ENCODE measurements at places on chromosomes 12 and 14.

- no peak for DNase-seq
Observed at GRCh38 chr14:77623201-77623600, 6.8 kb upstream of the SPTLC2 start.

DNA sequence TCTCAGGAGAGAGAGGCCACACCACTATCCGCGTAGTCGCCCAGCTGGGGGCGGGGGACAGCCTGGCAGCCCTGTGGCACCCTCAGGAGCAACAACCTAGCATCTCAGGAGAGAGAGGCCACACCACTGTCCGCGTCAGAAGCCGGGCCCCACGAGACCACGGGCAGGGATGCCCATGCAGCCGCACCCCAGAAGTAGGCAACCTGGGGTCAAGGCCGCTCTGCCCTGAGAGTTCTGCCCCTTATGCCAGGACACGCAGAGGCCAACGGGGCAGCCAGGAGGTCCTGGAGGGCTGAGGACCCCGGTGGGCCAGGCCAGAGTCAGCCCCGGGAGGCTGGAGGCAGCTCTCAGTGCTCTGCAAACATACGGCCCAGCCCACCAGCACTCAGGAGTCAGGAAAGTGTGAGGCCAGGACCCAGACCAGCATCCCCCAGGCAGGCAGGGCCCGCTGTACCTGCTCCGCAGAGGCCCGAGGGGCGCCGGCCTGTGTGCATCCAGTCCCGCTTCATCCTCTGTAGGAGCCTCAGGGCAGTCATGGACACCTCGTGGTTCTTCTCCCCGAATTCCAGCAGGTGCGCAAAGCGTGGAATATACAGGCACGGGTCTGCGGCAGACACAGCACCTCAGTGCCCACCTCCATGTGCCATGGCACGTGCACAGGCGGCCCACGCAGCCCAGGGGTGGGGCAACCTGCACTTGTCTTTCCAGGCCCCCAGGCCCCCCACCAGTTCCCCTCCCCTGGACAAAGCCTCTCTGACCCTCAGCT lies 7.3 kb upstream of the BTBD6 start:
- DNase-seq: no peak

DNA sequence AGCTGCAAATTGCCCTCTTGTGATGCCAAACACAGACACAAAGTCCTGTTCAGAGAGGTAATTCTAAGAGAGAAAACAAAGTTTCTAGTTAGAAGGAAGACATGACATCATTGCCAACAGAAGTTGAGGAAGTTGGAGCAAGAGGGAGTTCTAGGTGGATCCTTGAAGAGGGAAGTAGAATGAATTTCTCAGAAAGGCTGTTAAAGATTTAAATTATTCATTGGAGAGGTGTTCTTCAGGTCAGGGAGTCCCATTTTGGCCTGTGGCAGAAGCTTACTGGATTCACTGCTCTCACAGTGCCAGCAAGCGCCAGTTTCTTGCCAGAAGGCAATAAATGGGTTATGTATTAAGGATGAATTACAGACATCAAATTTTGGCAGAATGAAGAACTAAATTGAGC lies 15.3 kb downstream of the TSFM start:
- no peak for DNase-seq

DNA sequence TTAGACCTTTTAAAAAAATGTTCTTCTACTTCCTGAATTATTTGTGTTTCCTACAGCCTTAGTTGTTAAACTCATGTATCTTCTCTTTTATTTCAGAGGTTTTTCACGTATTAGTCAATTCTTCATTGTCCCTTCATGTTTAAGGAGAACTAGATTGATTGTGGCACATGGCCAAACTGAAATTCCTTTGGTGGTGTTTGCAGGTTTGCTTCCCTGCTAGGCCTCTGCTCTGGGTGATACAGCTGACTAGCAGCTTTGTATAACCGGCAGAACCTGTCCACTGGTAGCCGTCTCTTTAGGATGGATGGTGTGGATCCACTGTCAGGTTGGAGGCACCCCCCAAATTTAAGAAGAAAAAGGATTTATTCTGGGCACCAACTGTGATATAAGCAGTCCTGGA lies 262.1 kb downstream of the FBXL14 start:
- no peak for DNase-seq

DNA sequence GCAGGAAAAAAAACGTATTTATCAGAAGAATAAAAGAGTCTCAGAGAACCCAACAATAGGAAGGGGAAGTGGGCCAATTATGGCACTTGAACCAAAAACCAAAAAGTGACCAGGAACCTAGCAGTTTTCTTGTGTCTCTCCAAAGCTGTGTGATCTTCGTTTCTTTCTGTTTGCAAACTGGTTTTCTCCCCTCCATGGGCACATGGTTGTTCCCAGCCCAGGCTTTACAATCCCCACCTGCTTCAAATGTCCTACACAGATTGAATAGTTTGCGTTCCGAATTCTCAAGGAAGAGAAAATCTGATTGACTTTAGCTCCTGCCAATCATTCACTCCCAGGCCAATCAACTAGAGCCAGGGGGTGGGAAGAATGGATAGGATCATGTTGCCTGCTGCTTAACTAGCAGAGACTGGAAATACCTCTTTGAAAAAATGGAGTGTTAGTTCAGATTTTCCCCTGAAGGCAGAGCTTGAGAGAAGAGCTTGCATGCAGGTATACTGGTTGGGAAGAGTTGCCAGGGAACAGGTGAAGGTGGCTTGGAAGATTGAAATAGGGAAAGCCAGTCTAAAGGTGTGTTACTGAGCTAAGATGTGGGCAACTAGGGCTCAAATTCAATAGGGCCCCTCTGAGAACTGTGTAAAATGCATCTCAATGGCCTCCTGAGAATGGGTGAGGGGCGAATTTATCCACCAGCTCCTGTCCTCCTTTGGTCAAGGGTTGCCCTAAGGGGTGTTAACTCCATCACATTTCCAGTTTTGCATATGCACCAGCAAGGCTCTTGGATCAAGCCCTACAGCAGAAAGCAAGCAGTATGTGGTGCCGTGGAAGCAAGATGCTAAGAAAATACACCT lies 106.4 kb upstream of the SRRM4 start:
- no peak for DNase-seq

DNA sequence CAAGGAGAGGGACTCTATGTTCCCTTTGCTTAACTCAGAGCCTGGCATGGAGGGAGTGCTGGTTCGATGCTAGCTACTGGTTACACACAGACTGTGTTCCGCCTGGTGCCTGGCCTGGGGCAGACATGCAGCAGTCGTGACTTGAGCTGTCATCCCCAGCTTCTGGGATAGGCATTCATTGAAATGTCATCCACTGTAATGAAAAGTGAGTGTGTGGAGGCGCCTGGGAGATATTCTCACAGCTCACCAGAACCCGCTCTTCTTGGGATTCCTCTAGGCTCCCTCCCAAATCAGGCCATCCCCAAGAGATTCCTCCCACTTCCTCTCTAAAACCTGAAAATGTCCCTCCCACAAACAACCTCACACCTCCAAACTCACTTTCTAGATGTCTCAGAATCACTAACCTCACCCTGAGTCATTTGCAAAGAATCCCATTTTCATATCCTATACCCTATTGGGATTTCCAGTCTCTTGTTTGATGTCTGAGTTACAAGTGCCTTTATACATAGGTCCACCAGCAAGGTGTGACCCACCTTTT lies 82.8 kb downstream of the CRACR2A start:
- no peak for DNase-seq

GRCh38 chr12:115543269-115543668 lies 734.2 kb downstream of the MED13L start:
- no peak for DNase-seq

DNA sequence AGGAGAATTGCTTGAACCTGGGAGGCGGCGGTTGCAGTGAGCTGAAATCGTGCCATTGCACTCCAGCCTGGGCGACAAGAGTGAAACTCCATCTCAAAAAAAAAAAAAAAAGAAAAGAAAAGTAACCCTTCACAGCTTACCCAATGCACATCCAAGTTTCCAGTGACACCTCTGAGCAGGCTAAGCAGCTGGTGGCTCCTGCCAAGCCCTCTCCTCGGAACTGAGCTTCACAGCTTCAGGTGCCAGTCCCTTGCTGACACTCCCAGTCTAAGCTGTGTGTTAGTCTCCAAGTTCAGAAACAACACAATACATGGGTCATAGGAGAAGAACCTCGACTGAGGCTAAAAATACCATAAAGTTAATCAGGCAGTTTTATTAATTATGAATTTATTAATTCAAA lies 7.9 kb downstream of the CD9 start:
- DNase-seq: no peak

DNA sequence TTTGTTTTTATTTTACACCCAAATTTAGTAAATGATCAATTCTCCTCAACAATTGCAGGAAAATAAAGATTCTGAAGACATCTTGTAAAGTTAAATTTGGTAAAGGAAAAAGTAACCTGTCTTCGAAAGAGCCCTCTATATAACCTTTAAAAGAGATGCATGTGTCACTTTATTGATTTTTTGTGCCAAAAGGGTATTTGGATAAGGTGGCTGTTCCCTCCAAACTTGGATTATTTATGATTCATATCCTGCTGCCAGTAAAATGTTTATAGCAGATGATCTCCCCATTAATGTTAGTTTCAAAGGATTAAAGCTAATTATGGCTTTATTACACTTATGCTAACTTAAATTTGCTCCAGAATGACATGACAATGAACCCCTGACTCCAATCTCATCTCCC lies 98.8 kb downstream of the DUSP6 start:
- DNase-seq: no peak

DNA sequence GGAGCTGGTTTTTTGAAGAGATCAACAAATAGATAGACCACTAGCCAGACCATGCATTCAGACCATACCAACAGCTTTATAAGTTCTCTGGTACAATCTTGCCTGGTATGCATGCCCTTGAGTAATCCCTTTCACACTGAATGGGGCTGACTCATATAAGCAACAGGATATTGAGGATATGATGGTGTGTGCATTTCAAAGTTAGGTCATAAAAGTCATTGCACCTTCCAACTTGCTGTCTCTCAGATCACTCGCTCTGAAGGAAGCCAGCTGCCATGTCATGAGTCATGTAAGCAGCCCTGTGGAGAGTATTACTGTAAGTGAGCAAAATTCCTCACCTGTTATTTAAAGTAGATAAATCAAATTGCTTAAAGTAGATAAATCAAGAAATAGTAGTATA lies 45.0 kb upstream of the OR6J1 start:
- no peak for DNase-seq

DNA sequence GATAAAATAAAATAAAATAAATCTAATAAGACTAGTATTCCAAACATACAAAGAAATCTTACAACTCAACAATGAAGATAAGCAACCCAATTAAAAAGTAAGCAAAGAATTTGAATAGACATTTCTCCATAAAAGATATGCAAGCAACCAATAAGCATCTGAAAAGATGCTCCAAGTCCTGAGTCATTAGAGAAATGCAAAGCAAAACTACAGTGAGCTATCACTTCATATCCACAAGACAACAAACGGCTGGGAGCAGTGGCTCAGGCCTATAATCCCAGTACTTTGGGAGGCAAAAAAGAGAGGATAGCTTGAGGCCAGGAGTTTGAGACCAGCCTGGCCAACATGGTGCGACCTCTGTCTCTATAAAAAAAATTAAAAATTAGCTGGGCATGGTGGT lies 26.8 kb downstream of the ZFYVE1 start:
- no peak for DNase-seq

- no peak for DNase-seq
Observed at GRCh38 chr14:95460647-95461478, 55.6 kb downstream of the SYNE3 start.

- no peak for DNase-seq
Observed at GRCh38 chr12:44285321-44285960, 449.6 kb downstream of the TMEM117 start.

- DNase-seq: no peak
Observed at GRCh38 chr12:38711054-38711453, 194.3 kb downstream of the CPNE8 start.

DNA sequence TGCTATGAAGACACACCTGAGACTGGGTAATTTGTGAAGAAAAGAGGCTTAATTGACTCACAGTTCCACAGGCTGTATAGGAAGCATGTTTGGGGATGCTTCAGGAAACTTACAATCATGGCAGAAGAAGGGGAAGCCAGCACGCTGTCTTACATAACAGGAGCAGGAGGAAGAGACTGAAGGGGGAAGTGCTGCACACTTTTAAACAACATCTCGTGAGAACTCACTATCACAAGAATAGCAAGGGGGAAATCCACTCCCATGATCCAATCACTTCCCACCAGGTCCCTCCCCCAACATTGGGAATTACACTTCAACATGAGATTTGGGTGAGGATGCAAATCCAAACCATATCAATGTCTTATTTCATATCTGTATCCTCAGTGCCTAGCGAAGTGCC lies 307.2 kb downstream of the ATP23 start:
- DNase-seq: no peak

GRCh38 chr14:65792208-65792905 lies 379.8 kb downstream of the FUT8 start:
- DNase-seq: no peak

GRCh38 chr14:58488550-58488949 lies 61.0 kb downstream of the KIAA0586 start:
- no peak for DNase-seq

DNA sequence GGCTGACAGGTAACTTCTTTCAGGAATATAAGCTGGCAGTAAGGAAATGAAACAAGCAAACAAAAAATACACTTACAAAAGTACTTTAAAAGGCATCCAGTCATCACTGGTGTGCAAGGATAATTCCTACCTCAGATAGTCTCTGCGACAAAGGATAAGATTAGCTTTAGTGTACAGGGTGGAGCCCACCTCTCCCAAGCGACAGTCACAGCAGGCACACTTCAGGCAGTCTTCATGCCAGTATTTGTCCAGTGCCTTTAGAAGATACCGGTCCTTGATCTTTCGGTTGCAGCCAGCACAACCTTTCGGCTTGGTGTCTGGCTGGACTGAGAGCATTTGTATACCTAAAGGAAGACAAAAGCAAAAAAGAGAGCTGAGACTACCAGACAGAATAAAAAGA lies 5.4 kb downstream of the LMO3 start:
- DNase-seq: no peak

DNA sequence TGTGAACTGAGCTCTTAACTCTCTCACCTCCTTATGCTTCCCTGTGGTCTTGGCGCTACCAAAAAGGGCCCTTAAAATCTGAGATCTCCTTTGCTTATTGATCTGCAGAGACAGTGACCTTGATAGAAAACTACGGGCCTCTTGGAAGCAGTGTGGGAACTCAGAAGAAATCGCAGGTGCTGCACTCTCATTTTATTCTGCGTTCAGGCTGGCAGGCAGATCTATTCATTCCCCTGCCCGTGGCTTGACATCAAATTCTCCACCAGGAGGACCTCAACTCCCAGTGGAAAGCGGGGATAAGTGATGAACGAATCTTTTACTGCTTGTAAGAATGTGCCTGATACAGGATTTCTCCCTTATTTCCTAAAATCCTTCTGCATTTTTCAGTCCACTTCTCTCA lies 143.2 kb upstream of the SEL1L start:
- no peak for DNase-seq

DNA sequence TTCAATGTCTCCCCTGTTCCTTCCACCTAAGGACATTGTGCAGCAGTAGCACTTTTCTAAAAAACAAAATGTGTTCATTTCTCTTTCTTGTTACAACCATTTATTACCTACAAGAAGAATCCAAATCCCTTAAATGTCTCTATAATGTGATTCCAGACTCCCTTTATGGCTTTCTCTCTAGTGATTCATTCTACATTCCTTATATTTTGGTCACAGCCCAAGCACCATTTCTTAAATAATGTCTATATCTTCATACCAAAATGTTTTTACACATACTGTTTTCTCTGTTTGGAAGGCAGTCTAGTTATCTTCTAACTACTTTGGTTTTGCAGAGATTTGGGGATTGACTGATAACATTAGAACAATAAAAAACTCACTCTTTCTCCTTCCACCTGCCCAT lies 1037.3 kb upstream of the FLRT2 start:
- no peak for DNase-seq
